Sciatic nerve (tissue), 2 donors: ENCODE measurements at places on chromosomes 3 and 15. TPM values are rescaled to one million over a fixed set of nuclear protein-coding genes. Genes with fewer than 3 reads are reported as not detected.

Gene GPR176
- 5.7 TPM for total RNA-seq

Gene MME
- 296 TPM for total RNA-seq

Gene TMC3
- 0.13 TPM for total RNA-seq

Gene ROPN1B
- 5.4 TPM for total RNA-seq

Gene IL17RE
- 5.3 TPM for total RNA-seq

Gene P2RY13
- total RNA-seq, result 3.7 TPM
